ENCODE measurements at places on chromosomes 2 and 18.

DNA sequence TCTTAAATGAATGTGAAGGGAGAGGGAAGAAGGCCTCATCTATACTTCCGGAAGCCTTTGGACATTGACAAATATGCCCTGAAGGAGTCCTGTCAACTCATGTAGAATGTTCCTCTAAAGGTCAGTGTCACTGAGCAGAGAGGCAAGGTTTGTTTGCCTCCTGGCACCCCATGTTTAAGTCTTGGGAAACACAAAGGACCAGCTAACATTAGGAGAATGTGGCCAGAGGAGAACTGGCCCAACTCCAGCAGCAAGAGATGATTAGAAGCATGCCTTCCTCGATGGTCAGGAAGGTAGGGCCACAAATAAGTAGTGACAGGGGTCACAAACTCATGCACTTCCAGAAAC, 5.7 kb downstream of the DYSF start:
- DNase-seq, result no peak

GRCh38 chr2:239122421-239123110, 274.7 kb downstream of the TWIST2 start:
- DNase-seq, result no peak

DNA sequence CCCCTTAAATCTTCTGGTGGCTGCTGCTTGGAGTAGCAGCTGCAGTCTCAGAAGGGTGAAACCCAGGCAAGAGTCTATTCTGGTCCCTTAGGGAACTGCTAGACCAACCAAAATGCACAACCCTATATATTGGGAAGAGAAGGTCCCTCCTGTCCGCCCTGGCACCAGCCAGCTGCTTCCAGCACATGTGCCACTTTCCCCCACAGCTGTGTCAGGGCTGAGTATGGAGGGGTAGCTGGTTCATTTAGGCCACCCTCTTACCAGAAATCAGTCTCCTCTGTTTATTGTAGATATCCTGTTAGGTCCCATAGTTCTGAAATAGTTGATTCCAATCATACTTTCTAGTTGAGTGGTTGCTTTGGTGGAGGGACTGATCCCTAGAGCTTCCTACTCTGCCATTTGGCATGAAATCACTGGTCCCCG, 68.9 kb downstream of the BIRC6 start:
- no peak for DNase-seq

DNA sequence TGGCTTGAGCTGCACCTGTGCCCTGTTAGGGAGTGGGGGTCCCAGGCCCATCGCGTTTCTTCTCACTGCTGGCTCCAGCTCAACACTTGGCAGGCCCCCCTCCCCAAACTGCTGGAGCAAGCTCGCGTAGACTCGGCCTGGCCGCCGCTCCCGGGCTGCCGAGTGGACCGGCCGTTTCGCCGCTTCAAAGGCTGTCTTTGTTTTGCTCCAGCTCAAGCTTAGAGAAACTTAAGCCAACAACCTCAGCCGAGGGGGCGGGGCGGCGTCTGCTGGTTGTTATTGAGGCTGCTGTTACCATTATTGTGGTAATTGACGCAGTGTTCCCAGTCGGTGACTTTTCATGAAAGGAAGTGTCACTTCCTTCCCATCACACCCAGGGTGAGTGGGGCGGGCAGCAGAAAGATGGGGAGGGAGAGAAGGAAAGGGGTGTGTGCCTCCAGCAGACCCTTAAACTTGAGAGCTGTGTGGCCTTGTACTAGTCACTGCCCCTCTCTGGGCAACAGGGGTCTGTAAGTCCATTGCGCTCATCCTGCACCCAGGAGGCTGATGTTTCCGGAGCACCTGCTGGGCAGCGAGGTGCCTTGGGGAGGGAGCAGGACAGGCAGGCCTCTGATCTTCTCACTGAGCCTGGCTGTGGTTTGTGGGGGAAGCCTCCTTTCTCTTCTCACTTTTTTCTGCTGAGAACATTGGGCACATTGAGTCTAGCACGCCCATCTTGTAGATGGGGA, 2.1 kb downstream of the ARID5A start:
- no peak for DNase-seq

GRCh38 chr2:66576311-66576560, 141.3 kb downstream of the MEIS1 start:
- no peak for DNase-seq

DNA sequence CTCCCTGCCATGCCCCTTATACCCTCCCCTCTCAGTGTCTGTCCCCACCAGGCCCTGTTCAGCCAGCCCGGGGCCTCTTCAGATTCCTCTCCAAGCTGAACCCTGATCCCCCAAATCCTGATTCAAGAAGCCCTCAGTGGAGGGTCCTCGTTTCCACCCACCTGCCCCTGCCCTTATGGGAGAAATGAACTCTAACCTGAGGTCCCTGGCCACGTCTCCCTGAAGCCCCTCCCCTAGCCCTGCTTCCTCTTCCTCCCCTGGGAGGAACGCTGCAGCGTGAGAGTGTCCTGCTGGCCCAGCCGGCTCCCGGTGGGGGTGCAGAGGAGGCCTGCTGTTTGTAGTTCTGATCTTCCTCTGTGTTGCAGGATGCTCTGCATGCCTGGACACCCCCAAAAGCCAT, 56.7 kb upstream of the GLI2 start:
- no peak for DNase-seq

GRCh38 chr2:56271275-56271674, 87.5 kb downstream of the CCDC85A start:
- no peak for DNase-seq

DNA sequence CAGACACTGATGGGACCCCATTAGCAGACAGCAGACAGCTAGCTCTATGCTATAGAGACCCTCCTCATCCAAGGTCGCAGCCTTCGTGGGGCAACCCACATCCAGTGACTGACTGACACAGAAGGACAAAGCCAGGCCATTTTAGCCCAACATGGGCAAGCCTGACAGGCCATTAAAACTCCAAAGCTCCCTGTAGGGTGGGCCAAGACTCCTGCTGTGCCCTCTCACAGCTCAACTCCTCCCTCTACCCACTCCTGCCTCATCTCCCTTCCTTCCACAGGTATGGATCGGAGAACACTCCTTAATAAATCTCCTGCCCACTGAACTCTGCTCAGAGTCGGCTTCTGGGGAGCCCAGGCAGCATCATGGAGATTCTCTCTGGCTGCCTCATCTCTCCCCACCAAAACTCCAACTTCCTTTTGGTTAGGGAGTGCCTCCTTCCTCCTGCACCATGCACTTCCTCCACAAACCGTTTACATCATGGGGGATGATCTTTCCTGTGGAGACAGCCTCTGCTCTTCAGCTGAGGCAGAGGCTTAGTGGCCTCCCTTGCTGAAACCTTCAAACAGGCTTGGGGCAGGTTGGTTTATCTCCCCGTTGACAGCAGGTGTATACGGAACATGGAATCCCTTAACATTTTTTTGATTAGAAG, 86.5 kb downstream of the ACTR3 start:
- no peak for DNase-seq

- no peak for DNase-seq
These were observed 51.7 kb upstream of the SATB2 start for GRCh38 chr2:199509403-199509802.

DNA sequence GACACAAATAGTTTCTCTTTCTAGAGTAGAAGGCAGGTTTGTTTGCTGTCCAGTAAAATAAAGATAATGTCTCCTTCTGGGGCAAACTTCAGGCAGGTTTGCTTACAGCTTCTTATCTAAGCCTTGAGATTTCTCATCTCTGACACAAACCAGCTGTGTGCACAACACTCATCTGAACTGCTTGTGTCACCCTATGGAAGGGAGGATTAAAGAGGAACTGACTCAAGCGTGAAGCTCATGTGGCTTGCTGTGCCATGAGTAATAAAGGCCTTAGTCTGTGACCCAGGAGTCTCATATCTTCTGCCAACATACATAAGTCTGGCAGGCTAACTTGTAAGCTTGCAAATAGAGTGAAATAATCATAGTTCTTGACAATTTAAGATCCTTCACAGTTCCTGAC, 24.2 kb upstream of the CPO start:
- DNase-seq, result no peak

DNA sequence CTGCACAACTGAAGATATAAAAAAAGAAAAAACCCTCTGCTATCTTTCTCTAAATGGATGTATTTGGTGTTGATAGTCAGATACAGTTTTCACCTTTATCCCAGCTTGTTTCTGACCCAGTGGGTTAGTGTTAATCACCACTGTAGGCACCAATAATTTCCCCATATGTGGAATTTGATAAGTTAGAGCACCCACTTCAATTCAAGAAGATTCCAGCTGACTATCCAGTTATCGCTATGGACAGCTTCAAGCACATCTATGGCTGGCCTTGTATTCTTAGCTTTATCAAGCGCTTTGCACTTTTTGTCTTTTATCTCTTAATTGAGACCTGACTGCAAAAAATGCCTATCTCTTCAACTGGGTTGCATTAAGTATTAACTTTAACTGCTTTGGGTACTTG, 200.4 kb downstream of the NR4A2 start:
- DNase-seq, result no peak

DNA sequence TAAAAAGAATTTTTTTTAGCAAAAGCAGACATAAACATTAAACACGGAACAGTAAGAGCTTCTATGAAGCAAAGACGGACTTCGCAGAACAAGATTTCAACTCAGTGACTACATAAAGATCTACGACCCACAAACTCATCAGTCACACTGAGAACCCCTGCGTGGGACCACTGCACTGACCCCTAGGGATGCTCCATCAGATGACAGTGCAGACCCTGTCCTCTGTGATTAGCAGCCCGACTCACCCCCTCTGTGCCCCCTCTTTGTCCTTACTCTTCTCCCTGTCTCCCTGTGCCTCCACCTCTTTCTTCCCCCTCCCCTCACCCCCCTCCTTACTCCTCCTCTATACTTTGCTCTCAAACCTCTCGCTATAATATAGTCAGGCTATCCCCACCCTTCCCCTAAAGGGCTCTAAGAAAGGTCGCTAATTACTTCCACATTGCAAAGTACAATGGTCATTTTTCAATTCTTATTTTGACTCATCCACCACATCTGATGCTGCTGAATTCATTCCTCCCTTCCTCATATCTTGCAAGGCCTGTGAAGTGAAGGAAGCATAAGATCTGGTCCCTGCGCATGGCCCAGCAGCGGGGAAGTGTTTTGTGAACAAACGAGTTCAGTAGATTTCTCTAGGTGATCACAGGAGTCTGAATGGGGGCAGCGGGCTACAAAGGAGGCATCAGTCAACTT, 89.3 kb downstream of the CABYR start:
- peak; percentile 20 for DNase-seq

GRCh38 chr2:177759443-177759842, 313.1 kb downstream of the PDE11A start:
- no peak for DNase-seq

- no peak for DNase-seq
These were observed 286.9 kb downstream of the MEIS1 start for GRCh38 chr2:66721776-66722175.

DNA sequence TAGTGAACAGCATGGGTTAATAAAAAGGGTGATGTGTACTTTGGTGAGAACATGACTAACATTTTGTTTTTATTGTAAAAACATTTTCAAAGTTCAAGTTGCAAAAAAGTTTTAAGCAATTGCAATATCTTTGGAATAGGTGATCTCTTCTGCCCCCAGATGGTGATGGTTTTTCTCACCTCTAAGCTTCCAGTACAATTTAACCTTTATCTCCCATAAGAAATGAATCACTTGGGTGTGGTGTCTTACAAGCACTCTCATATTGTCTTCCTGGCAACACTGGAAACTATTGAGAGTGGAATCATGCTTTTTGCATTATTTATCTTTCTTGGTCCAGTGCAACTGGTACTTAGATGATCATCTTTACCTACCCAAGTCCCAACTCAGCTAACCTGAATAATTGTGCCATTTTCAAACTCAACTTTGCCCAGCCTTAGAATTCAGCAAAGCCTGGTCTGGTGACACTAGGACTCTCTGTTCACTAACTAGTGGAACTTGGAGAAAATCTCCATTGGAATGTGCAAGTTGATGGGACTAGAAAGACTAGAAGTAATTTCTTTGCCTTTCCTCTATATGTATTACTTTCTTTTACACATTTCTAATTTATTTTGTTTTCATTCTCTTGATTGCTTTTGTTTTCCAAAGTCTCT, 964.7 kb upstream of the ZEB2 start:
- peak; percentile 17 for DNase-seq

- DNase-seq, result no peak
These were observed 76.2 kb downstream of the TGFA start for GRCh38 chr2:70477441-70477844.

GRCh38 chr2:168190590-168191336, 56.6 kb downstream of the STK39 start:
- no peak for DNase-seq

GRCh38 chr2:63503818-63504217, 84.5 kb downstream of the WDPCP start:
- no peak for DNase-seq

DNA sequence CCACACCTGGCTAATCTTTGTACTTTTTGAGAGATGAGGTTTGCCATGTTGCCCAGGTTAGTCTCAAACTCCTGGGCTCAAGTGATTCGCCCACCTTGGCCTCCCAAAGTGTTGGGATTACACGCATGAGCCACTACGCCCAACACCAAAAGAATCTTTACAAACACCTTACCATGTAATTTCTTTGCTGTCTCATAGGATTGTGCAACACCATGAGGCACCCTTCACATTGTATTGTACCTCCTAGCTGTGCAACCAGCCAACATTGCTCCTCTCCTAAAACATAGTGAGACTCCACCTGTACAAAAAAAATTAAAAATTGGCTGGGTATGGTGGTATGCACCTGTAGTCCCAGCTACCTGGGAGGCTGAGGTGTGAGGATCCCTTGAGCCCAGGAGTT, 3.1 kb upstream of the MFSD6 start:
- no peak for DNase-seq

GRCh38 chr2:176093145-176093897, 800 bp downstream of the HOXD13 start:
- DNase-seq, result no peak

DNA sequence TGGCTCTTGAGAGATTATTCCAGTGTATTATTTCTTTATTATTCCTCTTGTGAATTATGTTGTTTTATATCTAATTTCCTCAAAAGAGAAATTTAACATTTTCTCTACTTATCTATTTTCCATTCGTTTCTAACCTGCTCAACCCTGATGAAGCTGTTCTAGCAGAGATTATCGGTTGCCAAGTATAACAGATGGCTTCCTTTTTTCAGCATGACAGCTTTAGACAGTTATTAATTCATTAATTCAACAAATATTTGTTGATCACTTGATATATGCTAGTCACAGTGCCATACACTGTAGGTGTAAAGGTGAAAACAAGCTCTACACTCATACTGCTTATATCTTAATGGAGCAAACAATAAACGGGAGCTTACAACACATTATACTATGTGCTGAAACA, 137.9 kb upstream of the UBE2E3 start:
- no peak for DNase-seq

GRCh38 chr2:218125626-218126080, at the start of gene CXCR2:
CXCR2 (plus strand) TSS chr2:218126028; CDS start chr2:218134802, 8,774 bp downstream.
- DNase-seq, result no peak

- DNase-seq, result no peak
These were observed 181.2 kb upstream of the REV1 start for GRCh38 chr2:99670768-99671734.

DNA sequence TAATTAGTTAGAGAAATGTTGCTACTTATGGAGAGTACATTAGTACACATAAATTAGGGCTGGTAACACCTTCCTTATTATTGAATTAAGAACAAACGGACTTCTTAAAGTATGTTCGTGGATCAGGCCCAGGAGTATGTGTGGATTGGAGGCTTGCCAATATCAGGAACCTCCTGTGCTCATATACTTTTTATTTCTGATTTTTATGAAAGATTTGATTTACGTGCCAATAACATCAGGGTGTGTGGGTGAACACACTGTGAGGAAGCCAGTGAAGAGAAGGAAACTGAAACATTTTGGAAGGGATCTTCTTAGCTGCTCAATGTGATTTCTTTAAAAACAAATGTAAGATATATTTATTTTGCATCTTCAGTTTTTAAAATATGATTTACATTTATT, 113.0 kb downstream of the EFEMP1 start:
- no peak for DNase-seq

GRCh38 chr18:79211844-79212243, 142.7 kb downstream of the ATP9B start:
- no peak for DNase-seq
